ENCODE measurements at places on chromosomes 7 and 10.

GRCh38 chr7:135321556-135321955 is 87.9 kb downstream of the STRA8 start:
- no peak for DNase-seq

DNA sequence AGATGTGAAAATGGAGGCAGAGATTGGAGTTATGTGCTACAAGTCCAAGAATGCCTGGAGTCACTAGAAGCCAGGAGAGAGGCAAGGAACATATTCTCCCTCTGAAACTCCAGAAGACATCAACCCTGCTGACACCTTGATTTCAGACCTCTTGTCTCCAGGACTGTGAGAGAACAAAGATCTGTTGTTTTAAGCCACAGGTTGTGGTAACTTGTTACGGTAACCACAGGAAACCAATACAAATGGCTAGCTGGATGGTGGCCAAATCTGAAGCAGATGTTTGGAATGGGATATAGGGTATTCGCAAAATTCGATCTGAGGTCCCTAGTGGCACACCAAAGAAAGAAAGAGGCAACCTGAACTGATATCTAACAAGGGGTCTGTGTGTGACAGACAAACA is 129.0 kb downstream of the HERPUD2 start:
- no peak for DNase-seq

DNA sequence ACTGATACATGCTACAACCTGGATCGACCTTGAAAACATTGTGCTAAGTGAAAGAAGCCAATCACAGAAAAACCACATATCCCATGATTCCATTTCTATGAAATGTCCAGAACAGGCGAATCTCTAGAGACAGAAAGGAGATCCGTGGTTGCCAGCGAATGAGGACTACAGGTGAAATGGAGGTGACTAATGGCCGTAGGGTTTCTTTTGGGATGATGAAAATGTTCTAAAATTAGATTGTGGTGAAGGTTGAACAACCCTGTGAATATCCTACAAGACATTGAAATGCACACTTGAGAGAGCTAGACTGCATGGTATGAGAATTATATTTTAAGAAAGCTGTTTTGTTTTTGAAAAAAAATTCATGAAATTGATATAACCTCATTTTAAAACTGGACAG is 188.5 kb upstream of the PLXNA4 start:
- DNase-seq = no peak

DNA sequence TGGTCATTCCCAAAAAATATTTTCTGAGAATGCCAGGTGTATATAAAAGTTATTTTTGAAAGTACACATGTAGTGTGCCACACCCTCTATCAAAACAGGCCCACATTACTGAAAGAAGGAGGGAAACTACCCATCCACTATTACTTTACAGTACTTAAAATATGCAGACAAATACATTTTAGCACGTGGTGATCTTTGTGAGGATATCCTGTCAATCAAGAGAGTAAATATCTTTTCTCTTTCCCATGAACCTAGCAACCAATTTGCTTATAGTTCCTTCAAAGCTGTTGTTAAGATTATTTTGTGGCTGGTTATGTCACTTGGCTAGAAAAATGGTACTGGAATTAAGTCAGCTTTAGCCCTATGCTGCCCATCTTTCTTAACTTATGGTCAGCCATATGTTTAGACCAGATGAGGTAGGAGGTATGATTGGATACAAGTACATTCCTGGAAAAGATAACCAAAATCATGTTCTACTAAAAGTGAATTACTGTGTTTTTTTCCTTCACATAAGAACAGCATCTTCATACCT is 70.1 kb downstream of the AUTS2 start:
- no peak for DNase-seq

Measured in heart right ventricle (tissue), 16 donors.